Colonic mucosa (tissue), 4 donors: ENCODE measurements at places on chromosomes 12 and 14.

DNA sequence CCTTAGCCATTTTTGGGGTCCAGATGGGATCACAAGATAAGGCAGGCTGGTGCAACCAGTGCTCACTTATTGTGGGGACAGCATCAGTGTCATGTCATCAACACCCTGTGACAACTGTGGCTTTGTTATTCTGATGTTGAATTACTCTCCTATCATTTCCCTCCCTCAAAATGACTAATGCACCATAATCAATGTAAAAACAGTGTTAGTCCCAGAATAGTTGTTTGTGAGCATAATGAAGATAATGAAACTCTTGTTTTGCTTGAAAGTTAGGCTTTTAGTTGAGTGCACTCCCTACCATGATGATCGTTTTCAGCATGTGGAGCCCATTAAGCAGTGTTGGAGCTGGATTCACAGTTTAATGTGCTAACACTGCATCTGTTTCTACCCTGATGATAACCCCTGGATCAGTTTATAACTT, 151.4 kb downstream of the TMTC2 start:
- DNase-seq = no peak

- peak; percentile 19 for DNase-seq
Observed at GRCh38 chr14:85528080-85528896, 1.7 kb upstream of the FLRT2 start.

GRCh38 chr14:50453869-50454268, 57.2 kb upstream of the CDKL1 start:
- DNase-seq = no peak

DNA sequence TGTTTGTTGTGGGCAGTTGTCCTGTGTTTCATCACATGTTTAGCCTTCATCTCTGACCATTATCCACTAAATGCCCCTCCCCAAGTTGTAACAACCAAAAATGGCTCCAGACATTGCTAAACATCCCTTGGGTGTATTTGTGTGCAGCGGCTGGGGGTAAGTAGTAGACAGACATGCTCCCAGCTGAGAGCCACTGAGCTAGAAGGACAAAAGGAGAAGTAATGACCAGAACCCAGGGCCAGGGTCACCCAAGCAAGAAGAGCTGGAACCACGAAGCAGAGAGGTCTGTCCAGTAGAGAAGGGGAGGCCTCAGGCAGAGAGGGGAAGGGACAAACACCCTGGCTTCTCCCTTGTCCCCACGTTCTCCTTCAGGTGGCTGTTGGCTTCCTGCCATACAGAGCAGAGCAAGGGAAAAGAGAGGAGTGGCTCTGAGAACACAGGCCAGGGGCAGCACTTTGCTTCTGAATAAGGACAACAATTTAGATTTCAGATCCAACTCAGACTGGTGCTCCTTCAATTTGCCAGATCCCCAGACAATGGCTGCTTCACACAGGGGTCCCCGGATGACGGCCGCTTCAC, 55.2 kb downstream of the NDUFA12 start:
- no peak for DNase-seq

DNA sequence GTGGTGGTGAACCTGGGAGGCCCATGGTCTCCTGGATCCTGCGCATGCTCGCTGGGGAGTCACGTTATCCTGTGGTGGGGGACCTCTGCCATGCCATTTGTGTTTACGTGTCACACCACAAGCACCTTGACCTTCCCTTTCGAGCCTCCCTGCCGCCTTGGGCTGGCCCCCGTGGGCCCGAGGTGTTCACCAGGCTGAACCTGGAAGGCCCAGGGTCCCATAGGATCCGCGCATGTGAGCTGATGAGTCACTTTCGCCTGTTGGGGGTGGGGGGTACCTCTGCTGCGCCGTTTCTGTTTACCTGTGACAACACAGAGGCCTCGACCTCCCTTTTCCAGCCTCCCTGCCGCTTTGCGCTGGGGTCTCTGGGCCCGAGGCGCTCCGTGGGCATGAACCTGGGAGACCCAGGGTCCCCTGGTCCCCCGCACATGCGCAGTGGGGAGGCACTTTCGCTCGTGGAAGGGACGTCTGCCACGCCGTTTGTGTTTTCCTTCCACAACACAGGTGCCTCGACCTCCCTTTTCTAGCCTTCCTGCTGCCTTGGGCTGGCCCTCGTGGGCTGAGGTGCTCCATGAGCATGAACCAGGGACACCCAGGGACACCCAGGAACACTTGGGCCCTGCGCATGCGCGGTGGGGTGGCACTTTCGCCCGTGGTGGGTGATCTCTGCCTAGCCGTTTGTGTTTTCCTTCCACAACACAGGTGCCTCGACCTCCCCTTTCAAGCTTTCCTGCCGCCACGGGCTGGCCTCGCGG, 334.1 kb downstream of the ALG10 start:
- DNase-seq = no peak

DNA sequence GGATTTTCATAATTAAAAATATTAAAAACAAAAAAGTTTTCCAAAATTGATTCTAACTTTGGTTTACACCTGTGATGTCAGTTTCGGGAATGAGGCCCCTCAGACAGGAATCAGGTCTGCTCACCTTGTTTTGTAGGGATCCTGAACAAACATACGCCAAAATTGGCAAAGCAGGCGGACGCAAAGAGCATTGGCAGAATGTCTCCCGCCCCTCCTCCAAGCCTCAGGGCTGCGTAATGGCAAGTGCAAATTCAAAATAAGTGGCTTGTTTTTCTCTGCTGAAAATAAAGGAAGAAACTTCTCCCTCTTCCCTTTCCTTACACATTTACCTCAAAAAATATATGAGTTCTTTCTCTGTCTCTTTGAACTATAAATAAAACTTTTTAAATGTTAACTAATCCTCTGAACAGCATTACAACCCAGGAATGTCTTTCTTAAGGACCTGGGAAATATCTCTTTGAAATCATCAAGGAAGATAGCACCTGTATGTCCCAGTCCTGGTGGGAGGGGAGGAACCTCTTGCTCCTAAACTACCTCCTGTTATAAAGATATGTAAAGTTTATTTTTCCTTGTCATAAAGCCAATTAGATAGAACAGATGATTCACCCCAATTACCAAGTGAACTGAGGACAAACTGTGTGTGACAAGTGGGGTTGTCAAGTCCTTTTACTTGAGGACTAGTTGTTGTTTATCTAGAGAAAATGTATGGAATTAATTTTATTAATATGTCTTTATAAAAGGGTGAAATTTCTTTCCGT, 16.5 kb downstream of the OR6J1 start:
- DNase-seq = no peak

DNA sequence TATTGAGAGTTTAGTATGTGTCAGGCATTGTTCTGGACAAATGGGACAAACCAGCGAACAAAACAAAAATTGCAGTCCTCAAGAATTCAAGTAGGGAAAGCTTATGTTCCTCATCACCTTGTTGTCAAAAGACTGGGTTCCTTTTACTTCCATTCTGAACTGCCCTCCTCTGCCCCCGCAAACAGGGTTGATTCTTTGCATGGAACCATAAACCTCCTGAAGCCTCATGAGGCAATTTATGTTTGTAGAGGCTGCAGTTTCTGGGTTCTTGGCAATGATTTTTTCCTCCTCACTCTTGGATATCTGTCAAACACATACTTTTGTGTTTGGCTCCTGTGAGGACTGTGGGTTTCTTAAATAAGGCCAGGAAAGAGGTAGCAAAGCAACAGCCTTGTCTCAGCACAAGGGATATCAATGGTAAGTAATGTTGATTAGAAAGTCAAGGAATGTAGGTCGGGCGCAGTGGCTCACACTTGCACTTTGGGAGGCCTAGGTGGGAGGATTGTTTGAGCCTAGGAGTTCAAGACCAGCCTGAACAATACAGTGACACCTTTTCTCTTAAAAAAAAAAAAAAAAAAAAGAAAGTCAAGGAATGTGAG, 13.9 kb downstream of the COPZ1 start:
- DNase-seq = no peak

- no peak for DNase-seq
Observed at GRCh38 chr12:109951751-109952150, 44.4 kb downstream of the GIT2 start.

GRCh38 chr12:95506707-95507523, 33.0 kb downstream of the METAP2 start:
- no peak for DNase-seq

DNA sequence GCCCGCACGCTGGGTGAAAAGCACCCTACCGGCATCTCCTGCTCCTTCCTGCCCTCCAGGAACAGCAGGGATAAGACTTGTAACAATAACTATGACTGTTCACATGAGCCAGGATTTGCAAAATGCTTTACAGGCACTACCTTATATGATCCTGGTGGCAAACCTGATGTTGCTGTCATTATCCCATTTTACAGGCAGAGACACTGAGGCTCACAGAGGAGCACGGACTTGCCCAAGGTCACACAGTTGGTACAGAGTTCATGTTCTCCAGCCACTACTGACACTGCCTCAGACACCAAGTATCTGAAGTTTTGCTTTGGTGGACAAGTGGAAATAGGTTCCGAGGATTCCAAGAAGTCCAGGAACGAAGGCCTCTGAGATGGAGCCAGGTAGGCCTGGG, 22.6 kb downstream of the GLTP start:
- DNase-seq = no peak

GRCh38 chr12:12872934-12873275, 18.5 kb upstream of the GPRC5A start:
- DNase-seq = no peak

- DNase-seq = no peak
Observed at GRCh38 chr12:12519354-12519998, 43.2 kb downstream of the DUSP16 start.
